ENCODE measurements at places on chromosomes 6 and 20.
A peak's percentile ranks its signal among the peaks of the same experiment; 100 is the strongest.

- H3K4me3 ChIP-seq, result peak overlapping the region; percentile 38
- peaks cover 4% of the 10 kb centered on the region for H3K27me3 ChIP-seq
- peaks cover 36% of the 10 kb centered on the region for H3K4me1 ChIP-seq
- peak overlapping the region; percentile 12 for H3K27ac ChIP-seq
- peak; percentile 75 for DNase-seq
- peaks cover 3% of the 10 kb centered on the region for H3K36me3 ChIP-seq
Observed at GRCh38 chr6:87925373-87926060, 122.1 kb upstream of the SPACA1 start.

GRCh38 chr6:126067073-126067472 lies 80.7 kb downstream of the TRMT11 start:
- no peak for DNase-seq
- H3K27ac ChIP-seq, result no peak overlapping the region
- no peaks in the 10 kb centered on the region for H3K4me1 ChIP-seq
- no peak overlapping the region for H3K4me3 ChIP-seq
- peaks cover 7% of the 10 kb centered on the region for H3K36me3 ChIP-seq
- H3K27me3 ChIP-seq, result no peaks in the 10 kb centered on the region

- peaks cover 1% of the 10 kb centered on the region for H3K27me3 ChIP-seq
- DNase-seq, result no peak
- no peak overlapping the region for H3K4me3 ChIP-seq
- H3K36me3 ChIP-seq, result no peaks in the 10 kb centered on the region
Observed at GRCh38 chr6:25147223-25147622, 132.0 kb upstream of the CARMIL1 start.

- H3K4me3 ChIP-seq, result no peak overlapping the region
- no peaks in the 10 kb centered on the region for H3K4me1 ChIP-seq
- no peak overlapping the region for H3K27ac ChIP-seq
- no peaks in the 10 kb centered on the region for H3K27me3 ChIP-seq
Observed at GRCh38 chr6:133456439-133456838, 215.3 kb downstream of the EYA4 start.

DNA sequence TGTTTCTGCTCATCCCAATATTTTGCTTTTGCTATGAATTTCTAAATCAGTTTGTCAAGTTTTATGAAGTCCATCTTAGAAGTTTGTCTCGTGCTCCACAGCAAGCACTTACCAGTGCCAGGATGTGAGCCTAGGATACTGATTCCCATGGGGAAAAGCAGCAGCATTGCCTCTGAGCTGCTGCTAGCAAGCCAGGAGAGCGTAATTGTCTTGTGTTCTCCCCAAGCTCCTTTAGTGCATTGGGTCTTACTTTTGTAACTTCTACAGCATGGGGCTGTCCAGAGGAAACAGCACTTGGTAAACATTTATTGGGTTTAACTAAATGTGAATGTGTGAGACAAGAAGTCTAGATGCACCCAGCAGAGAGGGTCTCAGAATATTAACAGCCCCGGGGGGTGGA lies 76.1 kb downstream of the RNF182 start:
- no peaks in the 10 kb centered on the region for H3K4me1 ChIP-seq
- H3K27me3 ChIP-seq, result peaks cover 11% of the 10 kb centered on the region
- no peaks in the 10 kb centered on the region for H3K36me3 ChIP-seq

GRCh38 chr6:31414771-31415265 lies 11.4 kb downstream of the MICA start:
- H3K4me1 ChIP-seq, result peaks cover 8% of the 10 kb centered on the region
- peaks cover 7% of the 10 kb centered on the region for H3K36me3 ChIP-seq
- no peak overlapping the region for H3K4me3 ChIP-seq
- no peak overlapping the region for H3K27ac ChIP-seq
- H3K27me3 ChIP-seq, result no peaks in the 10 kb centered on the region

Measured in immature natural killer cell (primary cell).